ENCODE measurements at places on chromosomes 5 and 9. TPM values are rescaled to one million over a fixed set of nuclear protein-coding genes. Genes with fewer than 3 reads are reported as not detected.

- no peak for DNase-seq
Measured at GRCh38 chr5:53814819-53815218, 254.4 kb downstream of the NDUFS4 start.

GRCh38 chr9:73029346-73029745 lies 76.5 kb upstream of the ALDH1A1 start:
- no peak for DNase-seq

GRCh38 chr9:91486699-91487497 lies 63.3 kb upstream of the NFIL3 start:
- DNase-seq, result no peak

GRCh38 chr9:7376833-7377232 lies 422.7 kb downstream of the DMAC1 start:
- DNase-seq, result no peak

GRCh38 chr9:92607773-92608172 lies 62.2 kb downstream of the IPPK start:
- DNase-seq, result no peak

- DNase-seq, result no peak
Measured at GRCh38 chr9:131385296-131385695, 8.6 kb upstream of the PRRC2B start.

DNA sequence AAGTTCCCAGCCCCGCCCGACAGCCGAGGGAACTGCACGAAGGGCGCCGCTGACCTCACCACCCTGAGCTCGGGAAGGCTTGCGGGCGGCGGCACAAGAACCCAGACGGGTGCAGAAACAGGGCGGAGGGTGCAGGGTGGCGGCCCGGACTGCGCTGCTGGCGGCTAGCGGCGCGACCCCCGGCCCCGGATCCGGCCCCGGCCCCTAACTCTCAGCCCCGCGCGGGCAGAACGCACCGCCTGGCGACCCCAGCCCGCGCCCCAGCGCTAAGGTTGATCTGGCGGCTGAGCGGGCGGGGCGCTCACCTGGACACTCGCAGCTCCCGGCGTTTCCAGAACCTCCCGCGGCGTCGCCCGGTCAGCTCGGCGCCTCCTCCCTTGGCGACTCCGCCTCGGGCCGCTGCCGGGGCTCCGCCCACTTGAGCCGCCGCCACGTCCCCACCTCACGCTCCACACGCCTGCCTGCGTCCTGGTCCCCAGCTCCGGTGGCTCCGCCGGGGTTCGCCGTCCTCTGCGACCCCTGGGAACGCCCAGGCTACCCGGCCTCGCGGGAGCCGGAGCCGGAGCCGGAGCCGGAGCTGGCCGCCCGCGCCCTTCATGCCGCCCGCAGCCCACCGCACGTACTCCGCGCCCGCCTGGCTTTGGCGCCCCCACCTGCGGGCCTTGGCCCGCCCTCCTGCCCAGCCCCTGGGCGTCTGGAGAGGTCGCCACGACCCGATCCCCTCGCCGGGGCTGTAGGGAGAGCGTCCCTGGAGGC lies at the start of gene P4HA2:
Gene P4HA2, minus strand, starts transcription at position 369 of the 756 bp plus-strand sequence. CDS start 9,227 bp downstream, outside the sequence.
- peak; percentile 83 for DNase-seq

DNA sequence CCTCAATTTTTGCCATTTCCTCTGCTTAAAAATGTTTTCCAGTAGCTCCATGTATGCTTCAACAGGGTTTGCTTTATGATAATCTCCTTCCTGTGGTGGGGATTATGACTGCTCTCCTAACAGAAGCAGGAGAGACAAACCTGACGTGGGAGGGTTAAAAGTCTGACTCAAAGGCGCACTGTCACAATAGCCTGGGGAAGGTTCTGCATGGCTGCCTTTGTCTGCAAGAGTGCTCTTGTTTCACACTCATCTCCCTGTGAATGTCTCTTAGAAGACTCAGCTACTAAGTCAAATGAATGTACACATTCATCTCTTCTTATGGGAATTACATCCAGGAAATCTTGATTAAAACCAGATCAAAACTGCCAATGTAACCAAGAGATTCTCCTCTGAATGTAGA lies 90.9 kb upstream of the MTAP start:
- no peak for DNase-seq

- DNase-seq, result no peak
Measured at GRCh38 chr5:133712562-133712961, 100.2 kb upstream of the FSTL4 start.

- DNase-seq, result no peak
Measured at GRCh38 chr9:115717711-115718173, 435.8 kb upstream of the PAPPA start.

GRCh38 chr5:34892414-34892813 lies 22.9 kb downstream of the RAD1 start:
- no peak for DNase-seq

GRCh38 chr5:83434946-83435345 lies 36.6 kb upstream of the VCAN start:
- no peak for DNase-seq

GRCh38 chr5:96844481-96844990 lies 31.8 kb upstream of the ERAP2 start:
- no peak for DNase-seq

- no peak for DNase-seq
Measured at GRCh38 chr5:36772276-36773140, 104.1 kb upstream of the NIPBL start.

DNA sequence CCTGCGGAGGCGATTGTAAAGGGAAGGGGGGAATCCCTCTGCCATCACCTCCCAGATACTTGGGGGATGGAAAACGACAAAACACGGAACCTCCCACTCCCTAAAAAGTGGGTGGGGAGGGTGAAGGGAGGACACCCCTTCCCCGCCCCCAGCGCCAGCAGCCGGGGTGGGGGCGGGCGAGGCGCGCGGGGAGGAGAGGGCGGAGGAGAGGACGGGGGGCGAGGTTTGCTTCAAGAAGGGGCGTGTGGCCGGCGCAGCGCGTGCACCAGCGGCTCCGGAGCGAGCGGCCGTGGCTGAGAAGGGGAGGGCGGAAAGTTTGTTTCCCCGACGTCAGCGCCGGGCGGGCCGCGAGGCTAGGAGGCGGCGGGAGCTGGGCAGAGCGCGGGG lies at the start of gene PRRX2:
Gene PRRX2, plus strand, starts transcription at position 259 of the 387 bp plus-strand sequence. CDS start 221 bp downstream, outside the sequence.
- no peak for DNase-seq

DNA sequence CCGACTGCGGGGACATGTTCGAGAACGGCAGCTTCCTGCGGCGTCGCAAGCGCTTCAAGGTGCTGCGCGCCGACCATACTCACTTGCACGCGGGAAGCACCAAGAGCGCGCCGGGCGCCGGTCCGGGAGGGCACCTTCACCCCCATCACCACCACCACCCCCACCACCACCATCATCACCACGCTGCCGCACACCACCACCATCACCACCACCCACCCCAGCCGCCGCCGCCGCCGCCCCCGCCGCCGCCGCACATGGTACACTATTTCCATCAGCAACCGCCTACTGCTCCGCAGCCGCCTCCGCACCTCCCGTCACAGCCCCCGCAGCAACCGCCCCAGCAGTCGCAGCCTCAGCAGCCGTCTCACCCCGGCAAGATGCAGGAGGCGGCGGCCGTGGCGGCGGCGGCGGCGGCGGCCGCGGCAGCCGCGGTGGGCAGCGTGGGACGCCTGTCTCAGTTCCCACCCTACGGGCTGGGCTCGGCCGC lies 514 bp downstream of the FOXB2 start:
- DNase-seq, result no peak

DNA sequence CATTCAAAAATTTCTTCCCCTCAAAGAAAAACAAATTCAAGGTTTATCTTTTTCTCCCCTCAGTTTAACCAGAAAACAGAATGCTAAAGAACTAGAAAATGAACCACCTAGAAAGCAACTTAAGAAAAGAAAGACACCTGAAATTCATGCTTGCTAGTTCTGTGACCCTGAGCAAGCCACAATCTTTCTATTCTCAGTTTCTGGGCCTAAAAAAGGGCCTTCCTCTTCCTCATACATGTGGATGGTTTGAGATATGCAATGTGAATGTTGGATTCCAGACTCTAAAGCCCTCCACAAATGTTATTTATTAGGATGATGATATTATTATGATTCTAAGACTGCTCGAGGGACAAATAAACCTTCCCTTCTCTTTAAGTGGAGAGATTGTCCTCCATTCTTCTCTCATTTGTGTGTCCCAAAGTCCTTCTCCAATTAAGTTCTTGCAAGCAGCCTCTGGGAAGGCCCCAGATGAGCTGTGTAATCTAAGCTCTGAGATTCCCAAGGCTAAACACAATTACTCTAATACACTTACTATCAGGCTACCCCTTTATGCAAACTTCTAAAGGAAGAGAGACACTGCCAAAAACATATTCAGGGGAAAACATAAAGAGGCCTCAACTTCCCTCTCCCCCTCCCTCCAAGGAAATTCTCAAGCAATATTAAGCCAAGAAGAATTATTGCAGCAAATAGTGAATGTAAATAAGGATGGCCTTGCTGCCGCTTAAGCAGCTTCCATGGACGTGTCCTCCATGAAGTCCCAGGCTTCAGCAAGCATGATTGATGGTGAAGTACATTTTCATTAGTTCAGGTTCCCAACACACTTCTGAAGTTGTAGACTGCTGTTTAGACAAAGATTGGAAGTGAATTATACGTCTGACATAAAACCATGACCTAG lies 80.2 kb downstream of the PRKACG start:
- no peak for DNase-seq

DNA sequence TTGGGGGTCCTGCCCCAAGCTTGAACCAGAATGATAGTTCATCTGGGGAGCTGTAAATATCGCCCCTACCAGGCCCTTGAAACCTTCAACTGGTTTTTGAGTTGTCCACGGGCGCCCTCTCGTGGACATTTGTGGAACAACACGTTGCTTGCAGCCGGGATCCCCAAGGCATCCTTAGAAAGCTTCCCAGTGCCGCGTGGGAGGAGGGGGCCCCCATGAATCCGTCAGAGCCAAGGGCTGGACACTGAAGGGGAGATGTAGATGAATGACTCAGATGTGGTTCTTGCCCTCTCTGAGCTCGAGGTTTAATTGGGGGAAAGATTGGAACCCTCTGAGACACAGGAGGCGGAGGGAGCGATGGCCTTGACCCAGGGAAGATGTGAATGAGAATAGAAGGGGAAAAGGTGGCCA lies 31.8 kb upstream of the ORM1 start:
- DNase-seq, result peak; percentile 71

DNA sequence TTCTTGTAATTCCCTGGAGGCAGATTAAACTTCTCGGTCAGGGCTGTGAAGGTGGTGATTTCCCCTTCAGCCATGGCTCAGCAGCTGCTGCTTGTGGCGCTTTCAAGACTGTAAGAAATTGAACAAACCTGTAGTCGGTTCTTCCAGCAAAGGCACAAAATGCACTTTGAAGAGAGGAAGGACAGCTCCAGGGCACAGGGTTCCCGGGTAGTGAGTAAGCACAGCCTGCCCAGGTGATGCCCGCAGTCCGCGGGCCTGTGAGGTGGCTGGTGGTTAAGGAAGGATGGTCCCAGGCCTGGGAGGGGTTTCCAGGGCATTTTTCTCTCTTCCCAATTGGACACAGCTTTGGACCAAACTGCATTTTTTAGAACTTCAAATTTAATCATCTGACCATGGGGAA lies 71.8 kb downstream of the FGF1 start:
- no peak for DNase-seq

DNA sequence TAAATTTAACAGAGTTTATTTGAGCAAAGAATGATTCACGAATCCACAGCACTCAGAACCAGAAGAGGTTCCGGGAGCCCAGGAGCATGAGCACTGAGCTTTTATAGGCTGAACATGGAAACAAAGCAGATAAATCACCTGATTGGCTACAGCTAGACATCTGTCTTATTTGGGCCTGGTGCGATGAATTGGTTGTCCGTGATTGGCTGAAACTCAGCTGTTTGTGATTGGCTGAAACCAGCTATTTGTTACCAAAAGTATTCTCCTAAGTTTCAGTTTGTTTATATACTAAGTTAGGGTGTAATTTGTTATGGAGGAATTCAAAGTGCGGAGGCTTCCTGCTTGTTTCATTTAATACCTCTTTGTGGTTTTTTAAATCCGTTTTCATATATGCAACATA lies 15.8 kb upstream of the LCP2 start:
- DNase-seq, result no peak

GRCh38 chr5:123474228-123474627 lies 37.7 kb upstream of the CSNK1G3 start:
- DNase-seq, result no peak

- no peak for DNase-seq
Measured at GRCh38 chr9:347667-348292, 133.1 kb downstream of the DOCK8 start.

DNA sequence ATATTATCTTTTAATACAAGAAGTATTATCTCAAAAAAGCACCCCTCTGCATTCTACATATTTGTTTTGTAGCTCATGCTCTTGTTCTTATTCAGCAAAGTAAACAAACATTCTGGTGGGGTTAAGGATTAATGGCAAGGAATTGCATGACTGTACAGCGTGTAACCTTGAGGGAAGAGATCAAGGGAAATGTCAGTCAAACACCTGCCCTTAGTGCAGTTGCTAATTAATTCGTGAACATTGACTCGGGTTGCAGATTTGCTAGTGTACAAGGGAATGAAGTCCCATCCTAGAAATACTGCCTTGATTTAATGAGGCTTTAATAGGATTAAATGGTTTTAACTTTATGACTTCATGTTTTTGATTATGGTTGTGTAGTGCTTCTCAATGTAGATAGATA lies 1758.1 kb downstream of the MAT2B start:
- no peak for DNase-seq

- peak; percentile 34 for DNase-seq
Measured at GRCh38 chr5:137075163-137075970, 423.8 kb downstream of the SPOCK1 start.

DNA sequence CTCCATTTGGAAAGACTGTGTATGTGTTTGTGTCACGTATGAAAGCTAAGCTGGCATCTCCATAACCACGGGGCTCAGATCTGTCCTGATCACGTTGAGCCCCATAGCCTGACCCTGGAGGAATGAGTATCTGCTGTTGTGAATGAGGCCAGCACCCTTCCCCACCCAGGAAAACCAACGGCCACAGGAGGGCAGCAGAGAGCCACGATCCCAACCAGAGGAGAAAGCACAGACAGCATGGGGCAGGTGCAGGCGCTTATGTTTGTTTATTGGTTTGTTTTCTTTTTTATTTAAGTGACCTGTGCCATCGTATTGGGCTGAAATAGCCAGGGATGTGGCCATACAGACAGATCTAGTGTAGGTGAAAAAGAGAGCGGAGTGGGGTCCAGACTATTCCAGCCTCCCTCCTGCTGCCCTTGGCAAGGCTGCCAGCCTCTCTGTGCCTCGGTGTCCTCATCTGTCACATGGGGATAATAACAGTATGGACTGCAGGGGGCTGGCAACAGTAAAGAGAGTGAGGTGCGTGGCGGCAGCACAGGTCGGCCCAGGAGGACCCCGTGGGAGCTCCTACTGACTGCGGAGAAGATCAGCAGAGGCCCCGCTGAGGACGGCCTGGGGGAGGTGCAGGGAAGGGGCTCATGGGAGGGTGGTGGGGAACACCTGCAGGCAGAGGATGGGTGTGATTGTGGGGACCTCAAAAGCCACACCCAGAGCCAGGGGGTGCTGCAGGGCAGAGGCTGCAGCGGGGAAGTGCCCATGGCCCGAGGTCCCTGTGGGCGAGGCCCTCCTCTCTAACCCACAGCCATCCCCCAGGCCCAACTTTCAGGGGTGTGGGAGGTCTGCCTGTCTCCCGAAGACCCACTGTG lies 12.1 kb downstream of the OR2V2 start:
- DNase-seq, result peak; percentile 93

The PCDHGB6 gene
- total RNA-seq, result 2.0 TPM

The LRRC26 gene
- not detected for total RNA-seq

The MYORG gene
- 21.3 TPM for total RNA-seq

The ZNF879 gene
- total RNA-seq, result 2.7 TPM

The TERT gene
- not detected for total RNA-seq

The OSTF1 gene
- total RNA-seq, result 9.0 TPM

The STKLD1 gene
- 0.61 TPM for total RNA-seq

The BARX1 gene
- not detected for total RNA-seq

The PRR16 gene
- 12.1 TPM for total RNA-seq

The CHSY3 gene
- total RNA-seq, result 0.49 TPM

The CHD1 gene
- 24.5 TPM for total RNA-seq
